ENCODE measurements at places on chromosomes 11 and 22.

DNA sequence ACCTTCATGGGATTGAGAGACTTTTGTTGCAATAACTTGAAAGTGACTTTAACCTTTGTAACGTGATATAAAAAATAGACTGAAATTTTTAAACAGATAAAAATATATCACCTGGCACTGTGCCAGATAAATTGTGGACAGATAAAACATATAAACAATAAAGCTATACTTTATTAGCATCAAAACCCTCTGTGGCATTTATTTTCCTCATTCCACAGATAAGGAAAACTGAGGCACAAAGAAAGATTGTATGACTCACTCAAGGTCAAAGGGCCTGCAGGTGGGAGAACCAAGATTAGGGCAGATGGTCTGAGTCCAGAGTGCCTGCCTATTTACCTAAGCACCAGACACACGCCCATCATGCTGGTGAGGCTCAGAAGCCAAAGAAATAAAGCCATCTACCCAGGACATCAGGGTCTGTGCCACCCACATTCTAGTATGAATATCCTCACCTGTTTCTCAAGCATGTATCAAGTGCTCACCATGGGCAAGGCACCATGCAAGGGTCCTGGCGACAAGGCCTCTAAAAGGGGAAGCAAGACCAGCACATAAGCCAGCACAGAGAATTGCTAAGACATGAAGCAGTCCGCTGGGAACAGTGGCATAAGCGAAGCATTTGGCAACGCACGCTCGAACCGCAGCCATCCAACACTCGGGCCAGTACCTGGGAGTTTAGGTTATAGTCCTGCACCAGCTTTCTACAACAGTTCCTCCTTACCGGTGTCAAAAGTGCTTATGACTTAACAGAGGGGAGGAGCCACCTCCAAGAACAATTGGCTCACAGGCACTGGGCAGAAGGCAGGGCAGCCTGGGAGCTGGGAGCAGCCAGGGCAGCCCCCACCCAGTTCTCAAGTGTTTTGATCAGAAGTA, 17.6 kb downstream of the MYH9 start:
- DNase-seq: no peak

GRCh38 chr11:75342966-75343870, 8.2 kb downstream of the ARRB1 start:
- DNase-seq: no peak

DNA sequence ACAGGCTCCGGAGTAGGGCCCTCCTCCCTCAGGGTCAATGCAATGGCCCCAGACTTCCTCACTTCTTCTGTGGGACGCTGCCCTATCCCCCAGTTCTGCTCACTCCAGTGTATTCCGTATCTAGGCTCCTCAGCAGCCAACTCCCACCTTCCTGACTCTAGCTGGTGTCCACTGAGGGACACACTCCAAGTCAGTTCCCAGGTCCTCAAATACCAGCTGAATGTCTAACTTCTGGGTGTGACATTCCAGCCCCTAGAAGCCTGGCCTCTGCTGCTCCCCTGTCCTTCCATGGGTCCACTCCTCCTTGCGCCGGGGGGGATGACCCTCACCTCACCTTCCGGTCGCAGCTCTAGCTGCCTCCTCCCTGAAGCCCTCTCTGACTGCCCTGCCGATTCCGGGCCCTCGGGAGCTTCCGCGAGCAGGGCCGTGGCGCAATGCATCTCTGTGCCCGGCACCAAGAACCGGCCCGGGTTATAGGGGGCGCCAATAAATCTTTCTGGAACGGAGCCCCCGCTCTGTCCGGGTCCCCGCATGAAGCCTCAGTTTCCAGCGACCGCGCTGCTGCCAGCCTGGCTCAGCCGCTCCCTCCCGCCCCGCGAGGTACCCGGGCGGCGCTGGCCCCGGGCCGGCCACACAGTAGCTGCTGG, 15.4 kb downstream of the BAD start:
- no peak for DNase-seq

DNA sequence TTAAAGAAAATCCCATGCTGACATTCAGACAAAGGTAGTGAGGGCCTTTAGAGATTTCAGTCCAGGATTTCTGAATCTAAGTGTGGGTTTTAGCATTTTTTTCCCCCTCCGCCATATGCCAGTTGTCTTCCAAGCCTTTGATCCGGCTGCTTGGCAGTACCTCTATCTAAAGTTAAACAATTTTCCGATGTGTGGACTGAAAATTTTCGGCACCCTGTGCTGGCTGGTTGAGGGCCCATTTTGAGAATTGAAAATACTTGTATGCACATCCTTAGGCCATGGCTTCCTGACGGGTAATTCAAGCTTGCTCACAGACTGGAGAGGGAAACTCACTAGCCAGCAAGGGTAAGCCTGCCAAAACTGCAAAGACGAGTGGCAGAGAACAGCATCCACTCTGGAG, 131.9 kb upstream of the NARS2 start:
- DNase-seq: no peak

- no peak for DNase-seq
These were observed 128.8 kb downstream of the MED15 start for GRCh38 chr22:20636075-20636812.

GRCh38 chr11:14347494-14347893, 11.5 kb downstream of the RRAS2 start:
- DNase-seq: no peak

GRCh38 chr11:26011474-26011873, 320.5 kb upstream of the ANO3 start:
- DNase-seq: no peak

- DNase-seq: no peak
These were observed 44.7 kb downstream of the NF2 start for GRCh38 chr22:29647954-29648737.

DNA sequence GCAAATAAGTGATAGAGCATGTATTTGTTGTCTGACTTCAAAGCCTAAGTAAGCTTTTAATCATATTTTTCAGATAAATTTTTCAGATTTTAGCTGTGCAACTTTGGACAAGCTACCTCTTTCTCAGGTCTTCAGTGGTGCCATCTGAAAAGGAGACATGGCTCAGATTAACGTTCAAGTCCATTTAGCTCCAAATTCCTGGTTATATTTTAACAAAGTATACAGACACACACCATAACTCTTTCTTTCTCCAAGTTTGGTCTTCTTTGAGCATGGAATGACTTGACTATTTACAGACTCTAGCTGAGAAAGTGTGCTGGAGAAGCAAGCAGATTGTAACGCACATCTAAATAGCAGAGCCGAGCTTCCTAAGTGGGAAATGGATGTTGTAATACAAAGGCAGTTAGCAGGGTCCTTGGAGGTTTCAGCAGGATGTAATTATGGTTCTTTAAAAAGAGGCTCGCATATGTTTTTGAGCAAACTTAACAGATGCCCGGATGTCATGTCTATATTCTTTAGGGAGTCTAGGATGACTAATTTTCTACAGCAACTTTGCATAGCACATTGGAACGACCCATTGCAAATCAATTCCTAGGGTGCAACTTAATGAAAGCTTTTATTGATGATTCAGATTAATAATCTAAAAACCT, 128.1 kb upstream of the E2F8 start:
- DNase-seq: no peak

DNA sequence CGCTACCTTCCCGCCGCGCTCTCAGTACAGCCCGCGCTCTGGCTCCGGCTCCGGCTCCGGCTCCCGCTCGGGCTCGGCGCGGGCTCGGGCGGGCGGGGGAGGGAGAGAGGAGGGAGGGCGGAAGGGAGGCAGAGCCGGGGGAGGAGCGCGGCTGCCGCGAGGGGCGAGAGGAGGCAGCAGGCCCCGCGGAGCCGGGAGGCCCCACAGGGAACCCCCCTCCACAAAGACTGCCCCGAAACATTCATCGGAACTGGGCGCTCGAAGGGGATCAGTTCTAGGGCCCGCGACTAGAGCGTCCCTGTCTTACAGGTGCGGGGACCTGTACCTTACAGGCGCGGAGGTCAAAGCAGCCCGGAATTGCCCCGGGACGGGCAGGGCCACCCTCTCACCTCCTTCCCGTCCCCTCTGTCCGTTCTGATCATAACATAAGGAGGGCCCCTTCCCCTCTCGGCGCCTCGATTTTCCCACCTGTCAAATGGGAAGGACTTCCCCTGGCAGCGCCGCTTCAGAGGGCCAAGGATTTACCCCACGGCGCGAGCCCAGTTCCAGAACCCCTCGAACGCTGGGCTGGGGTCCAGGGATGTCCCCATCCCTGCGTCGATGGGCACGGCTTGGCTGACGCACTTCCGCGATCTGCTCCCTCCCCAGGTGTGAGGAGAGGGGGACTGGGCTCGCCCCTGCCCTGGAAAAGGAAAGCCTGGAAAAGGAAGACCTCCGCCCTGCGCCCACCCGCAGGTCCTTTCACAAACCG, at the start of gene SHISA8:
TSS of gene SHISA8 (minus strand) at position 40 of the 751 bp plus-strand sequence. CDS start 407 bp downstream, outside the sequence.
- DNase-seq: peak; percentile 31

DNA sequence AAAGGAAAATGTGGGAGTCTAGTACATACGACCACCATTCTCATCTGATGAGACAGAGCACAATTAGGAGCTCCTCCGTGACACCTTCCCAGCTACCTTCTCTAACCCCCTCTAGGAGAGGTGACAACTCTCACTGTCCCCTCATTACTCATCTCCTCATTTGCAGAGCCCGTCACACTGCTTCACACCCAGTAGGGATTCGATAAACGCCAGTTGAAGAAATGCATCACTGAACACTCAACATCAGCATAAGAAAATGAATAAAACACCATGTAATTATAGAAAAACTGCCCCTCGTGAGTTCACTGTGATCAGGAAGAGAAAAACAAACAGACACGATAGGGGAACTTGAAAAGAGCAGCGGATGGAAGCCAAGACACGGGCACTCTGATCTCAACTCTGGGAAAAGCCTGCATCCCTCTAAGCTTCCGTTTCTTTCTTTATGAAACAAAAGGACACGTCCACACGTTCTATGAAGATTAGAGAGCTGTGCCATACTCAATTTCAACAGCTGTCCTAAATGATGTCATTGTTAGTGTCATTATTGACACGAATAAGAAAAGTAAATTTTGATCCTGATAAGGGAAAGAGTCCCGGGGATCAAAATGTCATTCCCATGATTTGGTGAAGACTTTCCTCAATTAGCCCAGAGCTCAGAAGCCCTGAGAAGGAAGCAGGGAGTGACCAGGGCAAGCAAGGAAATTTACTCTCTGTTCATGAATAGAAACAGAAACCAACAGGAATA, 356.9 kb downstream of the LARGE1 start:
- no peak for DNase-seq

DNA sequence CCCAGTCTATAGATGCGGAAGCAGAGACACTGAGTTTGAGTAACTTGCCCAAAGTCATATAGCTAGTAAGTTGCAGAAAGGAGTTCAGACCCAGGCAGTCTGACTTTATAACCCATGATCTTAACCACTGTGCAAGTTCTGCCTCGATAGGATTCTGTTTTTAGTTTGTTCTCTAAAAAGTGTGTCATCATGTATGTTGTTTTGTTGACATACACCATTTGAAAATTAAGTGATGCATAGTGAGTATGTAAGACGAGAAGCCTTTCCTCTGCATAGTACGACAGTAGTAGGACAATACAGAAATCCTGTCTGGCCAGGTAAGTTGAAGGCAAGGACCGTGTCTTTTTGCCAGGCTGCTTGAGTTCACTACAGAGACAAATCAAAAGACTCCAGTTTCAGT, 3.3 kb downstream of the ZC3H12C start:
- no peak for DNase-seq

GRCh38 chr22:45451972-45452371, 38.5 kb downstream of the RIBC2 start:
- DNase-seq: no peak

- DNase-seq: no peak
These were observed 18.1 kb upstream of the DKK3 start for GRCh38 chr11:12026331-12027211.

DNA sequence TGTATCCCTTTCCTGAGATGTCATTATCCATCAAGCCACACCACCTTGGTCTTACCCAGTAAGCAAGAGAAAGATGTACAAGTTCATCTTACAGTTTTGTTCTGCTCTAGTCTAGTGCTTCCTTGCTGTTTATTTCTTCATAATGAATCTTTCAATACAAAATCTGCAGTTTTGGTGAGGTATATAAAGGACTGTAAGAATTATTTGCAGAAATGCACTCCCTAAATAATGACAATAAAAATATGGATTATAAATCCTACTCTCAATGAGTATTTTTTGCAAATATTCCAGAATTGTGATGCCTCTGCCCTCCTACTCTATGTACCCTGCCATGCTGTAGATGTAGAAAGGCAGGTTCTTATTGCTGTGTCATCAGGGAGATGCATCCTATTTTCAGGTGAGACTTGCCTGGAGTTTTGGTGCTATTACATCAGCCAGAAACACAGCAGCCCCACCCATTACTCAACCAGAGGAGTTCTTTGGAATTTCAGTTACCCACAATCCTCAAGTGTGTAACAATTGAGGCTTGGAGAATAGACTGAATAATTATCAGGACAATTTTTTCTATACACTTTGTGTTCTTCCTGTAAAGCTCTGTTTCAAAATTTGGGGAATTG, at the start of gene OR10S1:
TSS of gene OR10S1 (minus strand) at position 51 of the 617 bp plus-strand sequence. CDS start 117 bp downstream, outside the sequence.
- DNase-seq: no peak

DNA sequence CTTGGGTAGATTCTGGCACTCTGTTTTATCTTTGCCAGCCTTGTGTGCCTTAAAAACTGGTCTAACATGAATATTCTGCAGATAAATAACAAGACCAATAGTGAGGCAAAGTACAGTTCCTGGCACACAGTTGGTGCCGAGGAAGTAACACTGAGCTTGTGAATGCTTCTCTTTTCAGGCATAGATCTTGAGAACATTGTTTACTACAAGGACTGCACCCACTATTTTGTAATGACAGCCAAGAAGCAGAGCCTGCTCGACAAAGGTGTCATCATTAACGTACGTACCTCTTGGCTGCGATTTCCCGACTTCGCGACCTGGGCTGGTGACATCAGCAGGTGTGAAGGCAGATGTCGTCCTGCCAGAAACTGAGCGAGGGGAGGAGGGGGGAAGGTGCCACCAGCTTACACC, 105.7 kb downstream of the MICAL2 start:
- DNase-seq: no peak

All from stimulated activated CD4-positive, alpha-beta T cell treated with anti-CD3 and anti-CD28 coated beads, Interleukin-1b, Interleukin-23, amount 100 ng/mL, for 24 hours (primary cell).